Epithelial cell of prostate (primary cell): ENCODE measurements at places on chromosomes 6 and 20.

- no peak for DNase-seq
Observed at GRCh38 chr6:25297039-25297441, 17.9 kb downstream of the CARMIL1 start.

DNA sequence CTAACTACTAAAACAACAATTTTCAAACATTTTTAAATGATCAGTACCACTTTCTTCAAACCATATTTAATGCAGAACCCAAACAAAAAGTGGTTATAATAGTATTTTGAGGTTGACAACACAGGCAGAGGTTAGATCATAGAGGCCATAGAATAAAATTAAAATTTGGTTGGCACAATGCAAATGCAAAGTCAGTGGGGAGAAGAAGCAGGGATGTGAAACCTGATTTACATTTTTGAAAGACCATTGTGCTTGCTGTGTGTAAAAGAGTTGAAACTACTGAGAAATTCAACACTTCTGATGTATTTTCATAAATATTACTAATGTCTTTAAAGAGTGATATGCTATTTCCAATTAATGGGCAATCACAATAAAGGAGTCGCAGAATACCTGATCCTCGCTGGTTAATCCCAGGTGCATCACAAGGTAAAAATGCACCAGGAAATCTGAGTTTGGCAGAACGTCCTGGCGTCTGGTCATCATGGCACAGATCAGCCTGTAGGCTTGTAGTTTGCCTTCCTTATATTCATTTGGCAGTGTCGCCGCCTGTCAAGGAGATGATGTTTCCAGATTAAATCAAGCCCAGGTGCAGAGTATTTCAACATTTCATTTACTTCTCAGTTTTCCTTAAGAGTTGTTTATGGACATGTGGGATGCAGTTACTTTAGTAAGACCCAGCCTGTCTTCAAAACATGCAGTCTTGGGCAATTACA, 141.2 kb downstream of the RALGAPA2 start:
- DNase-seq = no peak

DNA sequence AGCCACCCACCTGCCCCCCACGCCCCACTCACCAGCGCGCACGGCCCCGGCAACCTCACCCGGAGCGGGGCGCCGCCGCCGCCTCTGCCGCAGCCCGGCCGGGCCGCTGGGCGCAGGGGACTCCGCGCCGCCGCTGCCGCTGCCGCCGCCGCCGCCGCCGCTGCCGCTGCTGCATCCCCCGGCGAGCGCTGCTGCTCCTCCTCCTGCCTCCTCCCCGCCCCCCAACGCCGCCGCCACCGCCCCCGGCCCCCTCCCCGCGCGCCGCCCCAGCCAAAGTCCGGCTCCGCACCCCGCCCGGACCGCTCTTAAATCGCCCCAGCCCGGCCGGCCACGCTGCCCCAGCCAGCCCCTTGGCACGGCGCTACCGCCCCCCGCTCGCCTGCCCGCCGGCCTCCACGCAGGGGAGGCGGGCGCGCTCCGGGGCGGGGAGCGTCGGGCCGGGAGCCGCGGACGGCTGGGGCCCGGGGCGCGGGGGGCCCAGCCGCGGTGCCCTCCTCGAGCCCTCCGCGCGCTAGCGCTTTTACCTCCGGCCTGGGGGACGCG, at the start of gene SULF2:
Gene SULF2, minus strand, starts transcription at position 171 of the 543 bp plus-strand sequence. CDS start 28,118 bp downstream, outside the sequence.
- no peak for DNase-seq

DNA sequence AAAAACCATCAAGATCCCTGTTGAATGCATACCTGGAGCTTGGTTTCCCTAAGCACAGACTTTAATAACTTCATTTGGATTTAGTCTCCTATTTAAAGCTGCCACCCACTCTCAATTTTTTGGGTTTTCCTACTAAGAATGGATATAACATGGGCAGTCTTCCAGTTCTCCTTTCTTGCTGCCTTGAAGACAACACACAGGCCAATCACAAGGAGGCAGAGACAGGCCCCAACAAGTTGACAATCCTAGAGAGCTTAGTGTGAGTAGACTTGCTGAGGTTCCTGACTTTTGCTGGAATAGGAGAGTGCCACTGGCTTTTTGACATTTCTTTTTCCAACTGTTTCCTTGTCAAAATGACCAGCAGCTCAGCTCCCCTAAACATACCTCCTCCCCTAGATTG, 112.3 kb upstream of the ESR1 start:
- peak; percentile 40 for DNase-seq

DNA sequence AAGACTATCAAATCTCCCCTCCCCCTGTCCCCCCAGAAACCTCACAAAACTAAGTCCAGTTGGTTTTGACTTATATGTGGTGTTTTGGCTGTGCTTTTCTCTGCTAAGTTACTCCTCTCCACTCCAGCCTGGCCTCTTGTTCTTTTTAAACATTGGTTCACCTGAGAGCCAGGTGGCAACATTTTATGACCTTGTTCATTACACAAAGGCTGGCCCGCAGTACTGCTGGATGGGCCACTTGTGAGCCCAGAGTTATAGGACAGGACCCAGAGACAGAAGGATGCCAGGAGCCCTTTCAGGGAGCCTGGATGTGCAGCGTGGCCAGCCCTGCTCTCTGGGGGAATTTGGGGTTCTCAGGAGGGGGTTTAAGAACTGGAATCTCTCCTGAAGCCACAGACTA, 90.0 kb downstream of the RAMACL start:
- no peak for DNase-seq
